Posterior cingulate gyrus (tissue), 11 donors: ENCODE measurements at places on chromosomes 7 and 10.
A peak's percentile ranks its signal among the peaks of the same experiment; 100 is the strongest.

GRCh38 chr7:50590535-50590934, 25.3 kb upstream of the DDC start:
- no peak for DNase-seq

DNA sequence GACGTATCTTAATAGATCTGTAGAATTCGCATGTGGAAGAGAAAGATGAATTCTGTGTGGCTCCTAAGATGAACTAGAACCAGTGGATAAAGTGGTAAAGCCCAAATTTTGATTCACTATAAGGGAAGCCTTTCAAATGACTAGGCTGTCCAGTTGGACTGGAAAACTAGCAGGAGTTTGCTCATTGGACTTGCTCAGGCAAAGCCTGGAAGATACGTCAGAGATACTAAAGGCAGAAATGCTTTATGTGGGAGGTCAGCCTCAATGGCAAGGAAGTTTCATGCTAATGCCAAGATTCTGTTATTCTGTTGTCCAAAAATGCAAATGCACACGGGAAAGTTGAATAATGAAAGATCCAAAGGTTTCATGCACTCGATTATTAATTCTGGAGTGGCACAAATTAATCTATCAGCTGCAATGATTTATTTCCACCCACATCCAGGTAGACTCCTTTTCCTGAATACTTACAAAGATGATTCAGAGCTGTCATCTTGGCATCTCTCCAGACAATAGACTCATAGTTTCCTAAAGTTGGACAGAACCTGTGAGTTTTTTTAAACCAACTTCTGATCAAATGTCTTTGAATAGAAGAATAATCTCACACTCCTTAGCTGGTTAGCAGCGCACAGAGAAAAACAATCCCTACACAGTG, 20.5 kb upstream of the PPP1R3C start:
- DNase-seq, result no peak

- DNase-seq, result no peak
Observed at GRCh38 chr7:75725306-75725705, 13.4 kb downstream of the HIP1 start.

- DNase-seq, result no peak
Observed at GRCh38 chr7:127781081-127781480, 129.1 kb downstream of the SND1 start.

GRCh38 chr10:104308439-104308903, 29.8 kb downstream of the ITPRIP start:
- DNase-seq, result no peak

GRCh38 chr7:151141855-151142685, 25.4 kb downstream of the GBX1 start:
- DNase-seq, result peak; percentile 69

DNA sequence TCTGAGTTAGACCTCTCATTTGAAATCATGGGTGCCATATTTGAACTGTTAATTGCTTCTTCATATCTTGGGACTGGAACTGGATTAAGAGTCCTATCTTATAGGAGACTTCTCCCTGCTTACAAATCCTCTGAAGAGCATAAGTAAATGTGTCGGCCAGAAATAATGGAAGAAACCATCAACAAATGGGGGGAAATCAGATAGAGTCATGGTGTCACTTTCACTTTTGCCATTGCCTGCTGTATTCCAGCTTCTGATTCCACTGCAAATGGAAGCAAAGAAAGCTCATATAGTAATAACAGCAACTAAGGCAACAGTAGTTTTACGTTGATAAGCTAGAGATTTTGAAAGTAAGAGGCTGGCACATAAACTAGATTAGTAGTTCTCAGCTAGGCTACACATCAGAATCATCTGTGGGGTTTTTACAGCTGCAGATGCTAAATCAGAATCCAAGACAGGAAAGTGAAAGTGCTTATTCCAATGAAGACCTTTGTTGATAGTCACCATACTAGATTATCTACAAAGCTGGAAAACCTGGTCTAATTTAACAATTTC, 12.3 kb upstream of the CRPPA start:
- no peak for DNase-seq

DNA sequence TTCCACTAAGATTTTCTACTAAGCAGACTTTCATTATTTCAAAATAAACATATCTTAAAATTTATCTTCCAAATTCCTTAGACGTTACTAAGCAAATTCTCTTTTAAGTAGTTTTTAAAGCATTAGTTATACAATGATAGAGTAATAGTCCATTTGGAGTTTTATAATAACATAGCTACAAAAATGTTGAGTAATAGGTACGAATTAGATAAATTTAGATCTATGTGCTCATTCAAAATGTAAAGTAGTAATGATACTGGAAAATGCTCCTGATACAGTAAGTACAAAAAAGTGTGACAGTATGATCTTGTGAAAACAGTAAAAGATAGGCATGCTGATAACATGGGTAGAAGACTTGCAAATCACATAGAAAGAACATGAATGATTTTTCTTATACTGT, 4.5 kb downstream of the DMTF1 start:
- no peak for DNase-seq

DNA sequence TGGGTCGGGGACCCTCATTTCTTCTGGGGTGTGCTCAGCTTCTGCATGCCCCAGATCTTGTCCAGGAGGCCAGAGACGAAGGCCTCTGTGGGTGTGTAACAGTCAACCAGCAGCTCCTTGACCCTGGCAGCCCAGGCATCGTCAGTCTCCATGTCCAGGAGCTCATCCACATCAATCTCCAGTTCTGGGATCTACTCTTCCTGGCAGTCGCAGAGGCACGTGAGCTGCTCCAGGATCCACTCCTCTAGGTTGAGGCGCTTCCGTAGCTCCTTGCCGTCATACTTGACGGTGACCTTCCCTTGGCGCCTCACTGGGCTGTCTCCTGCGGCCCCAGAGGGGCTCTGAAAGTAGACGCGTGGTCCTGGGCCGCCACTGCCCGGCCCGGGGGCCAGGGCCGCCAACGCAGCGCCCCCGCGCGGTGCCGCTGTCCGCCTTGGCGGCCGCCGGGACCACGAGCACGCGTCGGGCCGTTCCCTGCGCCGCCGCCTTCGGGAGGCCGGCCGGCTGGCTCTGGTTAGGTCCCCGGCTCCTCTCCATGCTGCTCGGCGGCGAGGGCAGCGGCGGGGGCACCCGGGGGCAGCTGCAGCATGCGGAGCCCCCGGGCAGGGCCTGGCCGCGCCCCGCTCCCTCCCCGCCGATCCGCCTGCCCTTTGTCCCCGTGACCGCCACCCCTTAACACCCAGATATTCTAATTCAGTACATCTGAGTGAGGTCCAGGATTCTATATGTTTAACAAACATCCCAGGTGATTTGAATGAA, 170.5 kb downstream of the SEPTIN7 start:
- DNase-seq, result no peak

DNA sequence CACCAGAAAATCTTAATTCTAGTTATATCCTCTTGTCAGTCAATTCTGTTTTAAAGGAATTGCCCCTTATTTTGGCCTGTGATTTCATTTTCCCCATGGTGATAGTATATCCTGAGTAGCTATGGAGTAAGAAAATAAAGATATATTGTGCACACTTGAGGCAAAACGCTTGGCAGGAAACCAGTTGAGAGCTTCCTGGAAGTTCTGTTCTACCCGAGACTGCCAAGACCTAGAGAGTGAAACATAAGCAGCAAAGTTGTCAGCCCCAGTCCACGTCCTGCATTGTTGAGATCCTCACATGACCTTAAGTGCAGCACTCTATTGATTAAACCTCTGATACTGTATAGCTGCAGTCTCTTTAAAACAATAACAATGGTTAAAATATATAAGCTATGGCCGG, 235.2 kb downstream of the CDC14C start:
- no peak for DNase-seq

DNA sequence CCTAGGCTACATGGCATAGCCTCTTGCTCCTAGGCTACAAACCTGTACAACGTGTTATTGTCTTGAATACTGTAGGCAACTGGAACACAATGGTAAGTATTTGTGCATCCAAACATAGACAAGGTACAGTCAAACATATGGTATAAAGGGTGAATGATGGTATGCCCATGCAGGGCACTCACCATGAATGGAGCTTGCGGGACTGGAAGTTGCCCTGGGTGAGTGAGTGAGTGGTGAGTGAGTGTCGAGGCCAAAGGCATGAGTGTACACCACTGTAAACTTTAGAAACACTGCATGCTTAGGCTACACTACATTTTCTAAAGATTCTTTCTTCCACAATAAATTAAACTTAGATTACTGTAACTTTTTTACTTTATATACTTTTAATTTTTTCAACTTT, 165.7 kb downstream of the PARD3 start:
- DNase-seq, result no peak
